Colonic mucosa (tissue), 4 donors: ENCODE measurements at places on chromosomes 1 and 21.

DNA sequence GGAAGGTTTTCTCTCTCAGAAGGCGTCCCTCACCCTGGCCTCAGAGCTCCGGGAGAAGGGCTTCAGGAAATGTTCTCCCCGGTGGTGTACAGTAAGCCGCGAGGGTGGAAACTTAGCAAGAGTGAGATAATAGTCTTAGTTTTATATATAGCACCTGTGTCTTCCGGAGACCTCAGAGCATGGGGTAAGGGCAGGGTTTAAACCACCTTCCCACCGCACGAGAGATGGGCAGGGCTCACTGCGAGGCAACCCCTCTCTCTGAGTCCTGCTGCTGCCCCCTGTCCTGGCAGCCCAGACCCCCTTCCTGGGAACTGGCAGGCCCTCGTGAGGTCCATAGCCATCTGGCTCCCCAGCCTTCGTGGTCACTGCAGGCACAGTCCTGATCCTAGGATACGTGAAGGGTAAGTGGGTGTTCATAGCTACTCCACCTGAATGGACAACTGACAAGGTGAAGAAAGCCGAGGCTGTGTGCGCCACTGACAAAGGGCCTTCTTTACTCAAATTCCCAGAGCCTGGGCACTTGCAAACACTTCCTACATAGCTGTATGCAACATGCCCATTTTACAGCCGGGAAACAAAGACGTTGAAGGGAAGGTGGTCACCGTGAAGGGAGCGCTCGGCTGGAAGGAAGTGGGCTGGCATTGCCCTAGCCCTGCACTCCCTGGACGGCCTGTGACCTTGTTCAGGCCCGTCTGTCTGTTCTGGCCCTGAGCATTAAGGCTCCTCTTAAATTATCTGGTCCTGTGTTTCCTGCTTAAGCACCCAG is 26.9 kb downstream of the ITPKB start:
- no peak for DNase-seq

- no peak for DNase-seq
Measured at GRCh38 chr1:39781349-39781715, 7.3 kb downstream of the BMP8B start.

GRCh38 chr1:12618965-12619791 is 1.2 kb upstream of the DHRS3 start:
- peak; percentile 90 for DNase-seq

DNA sequence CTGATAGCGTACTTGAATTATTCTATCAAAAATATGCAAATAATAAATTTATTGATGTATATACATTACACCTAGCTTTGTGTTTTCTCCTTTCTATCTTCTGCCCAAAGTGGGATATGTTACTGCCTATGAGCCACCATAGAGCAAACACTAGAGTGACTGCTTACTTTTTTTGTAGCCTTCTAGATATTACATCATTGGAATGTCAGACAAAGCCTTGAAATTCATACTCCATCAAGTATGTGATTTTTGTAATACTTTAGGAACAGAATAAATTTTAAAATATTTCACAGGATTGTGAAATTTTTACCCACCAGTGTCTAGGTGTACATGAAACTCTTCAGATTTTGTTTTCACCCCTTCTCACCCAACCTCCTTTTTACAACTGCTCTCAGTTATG is 787.6 kb downstream of the USP25 start:
- DNase-seq: no peak

DNA sequence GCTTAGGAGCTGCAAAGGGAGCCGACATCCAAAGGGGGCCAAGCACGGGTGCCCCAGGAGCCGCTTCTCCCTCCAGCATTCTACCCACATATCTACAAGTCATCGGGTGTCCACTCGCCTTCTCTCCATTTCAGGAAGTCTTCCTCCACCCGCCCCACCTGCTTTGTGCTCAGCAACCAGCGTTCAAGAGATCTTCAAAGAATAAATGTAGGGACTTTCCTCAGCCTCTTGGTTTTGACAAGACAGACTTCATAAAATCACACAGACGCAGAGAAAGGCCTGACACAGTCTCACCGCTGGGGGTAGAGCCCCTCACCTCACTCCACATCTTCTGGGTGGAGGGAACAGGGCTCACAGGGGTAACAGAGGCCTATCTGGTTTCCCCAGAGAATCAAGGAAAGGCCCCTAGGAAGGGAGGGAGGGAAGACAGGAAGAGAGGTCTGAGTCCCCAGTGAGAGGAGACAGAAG is 49.5 kb downstream of the SSBP3 start:
- DNase-seq: no peak

- DNase-seq: no peak
Measured at GRCh38 chr21:27769763-27770162, 802.9 kb upstream of the ADAMTS5 start.

DNA sequence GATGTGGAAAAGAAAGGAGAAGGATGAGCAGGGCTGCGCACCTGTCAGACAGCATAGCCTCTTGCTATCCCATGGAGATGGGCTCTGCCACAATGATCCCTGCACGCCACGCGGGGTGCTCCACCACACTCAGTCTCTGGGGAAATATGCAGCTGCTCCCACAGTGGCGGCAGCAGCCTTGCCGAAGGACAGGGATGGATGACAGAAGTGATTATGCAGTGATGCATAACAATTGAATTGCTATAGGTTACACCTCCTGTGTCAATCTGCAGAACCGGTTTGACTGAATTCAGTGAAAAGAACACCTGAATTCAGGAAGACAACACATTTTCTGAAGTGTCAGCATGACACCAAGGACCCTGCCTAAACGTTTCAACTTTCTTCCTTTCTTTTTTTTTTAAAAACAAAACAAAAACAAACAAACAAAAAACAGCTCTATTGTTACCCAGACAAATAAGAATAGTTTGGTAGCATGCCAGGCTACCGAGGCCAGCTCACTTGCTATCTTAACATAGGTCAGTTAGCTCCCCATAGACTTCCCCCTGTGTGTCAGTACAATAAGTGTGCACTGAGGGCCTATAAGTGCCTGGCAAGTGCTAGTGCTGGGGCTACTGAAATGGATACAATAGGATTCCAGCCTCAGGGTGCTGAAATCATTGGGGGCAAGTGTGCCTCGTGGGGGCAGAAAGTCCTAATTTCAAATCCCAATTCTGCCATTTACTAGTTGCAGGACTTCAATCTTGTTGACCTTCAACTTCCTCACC is 127.6 kb upstream of the LMO4 start:
- no peak for DNase-seq

DNA sequence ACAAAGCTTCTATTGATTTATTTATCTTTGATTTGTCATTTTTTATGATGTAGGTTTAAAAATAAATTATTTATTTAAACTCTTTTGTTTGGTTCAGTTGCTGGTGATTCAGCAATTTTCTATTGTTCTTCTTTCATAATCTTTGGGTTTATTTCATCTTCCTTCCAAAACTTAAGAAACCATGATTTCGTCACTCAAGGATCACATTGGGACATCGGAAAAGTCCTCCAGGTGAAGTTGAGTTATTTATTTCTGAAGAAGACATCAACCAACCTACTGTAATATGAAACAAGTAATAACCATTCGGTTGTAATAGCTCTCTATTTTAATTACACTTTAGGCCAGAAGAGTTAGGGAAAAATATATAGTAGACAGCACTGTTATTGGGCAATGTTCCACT is 23.0 kb upstream of the WLS start:
- DNase-seq: no peak

DNA sequence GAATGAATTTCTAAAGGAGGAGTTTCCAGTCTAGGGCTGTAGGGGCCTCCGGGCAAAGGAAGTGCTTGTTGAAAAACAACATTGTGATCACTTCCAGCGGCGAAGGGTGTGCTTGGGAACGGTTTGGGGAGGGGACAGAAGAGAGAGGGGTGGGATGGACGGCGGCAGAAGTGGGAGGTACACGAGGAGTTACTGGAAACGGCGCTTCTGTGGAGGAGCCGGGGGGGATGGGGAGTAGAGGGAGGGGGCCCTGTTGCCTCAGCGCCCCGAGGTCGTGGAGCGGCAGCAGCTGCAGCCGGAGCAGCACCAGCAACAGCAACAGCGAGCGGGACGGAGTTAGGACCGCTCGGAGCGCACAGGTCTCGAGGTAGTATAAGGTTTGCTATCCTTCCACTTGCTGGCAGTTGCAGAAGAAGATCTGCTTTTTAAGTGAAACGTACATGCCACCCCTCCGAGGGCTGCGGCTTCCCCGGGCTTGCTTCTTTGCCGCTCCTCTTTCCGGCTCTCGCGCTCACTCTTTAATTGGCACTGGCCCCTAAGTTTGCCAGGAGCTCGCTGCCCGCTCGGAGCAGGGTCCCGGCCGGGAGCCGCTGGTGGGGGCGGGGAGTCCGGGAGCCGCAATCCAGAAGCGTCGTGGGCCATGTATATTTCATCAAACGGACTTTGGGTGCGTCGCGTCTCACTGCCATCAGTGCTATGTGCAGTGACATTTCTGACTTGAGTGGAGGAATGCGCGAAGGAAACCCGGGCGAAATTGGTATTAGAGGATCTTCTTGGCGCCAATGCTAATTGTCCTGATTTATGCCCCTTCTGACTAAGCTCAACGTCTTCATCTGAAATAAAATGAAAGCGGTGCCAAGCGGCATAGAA is 771 bp upstream of the NTNG1 start:
- peak; percentile 26 for DNase-seq

DNA sequence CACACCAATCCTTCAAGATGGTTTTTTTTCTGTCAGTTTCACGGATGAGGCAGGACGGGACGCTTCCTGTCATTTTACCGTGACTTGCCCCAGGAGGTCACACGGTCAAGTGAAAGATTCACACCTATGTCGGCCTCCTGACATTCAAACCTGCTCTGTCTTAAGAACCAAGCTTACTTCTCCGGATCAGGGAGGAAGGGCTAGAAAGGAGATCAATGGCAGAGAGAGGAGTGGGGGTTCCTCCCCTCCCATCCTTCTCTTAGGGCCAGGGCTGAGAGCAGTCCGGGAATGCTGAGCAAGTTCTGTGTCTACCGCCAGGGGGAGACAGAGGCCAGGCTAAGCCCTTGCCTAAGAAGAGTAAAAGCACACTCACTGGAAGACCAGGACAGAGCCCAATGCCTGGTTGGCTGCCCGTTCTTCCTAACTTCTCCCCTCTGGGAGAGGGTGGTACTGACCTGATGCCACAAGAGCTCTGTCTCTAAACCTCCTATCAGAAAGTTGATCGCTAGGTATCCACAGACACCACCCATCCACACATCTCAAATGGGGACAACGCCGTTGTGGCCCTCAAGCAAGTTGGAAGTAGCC is 1.1 kb upstream of the PPM1J start:
- peak; percentile 92 for DNase-seq

GRCh38 chr1:44024031-44024902 is 7.0 kb downstream of the SLC6A9 start:
- DNase-seq: no peak

DNA sequence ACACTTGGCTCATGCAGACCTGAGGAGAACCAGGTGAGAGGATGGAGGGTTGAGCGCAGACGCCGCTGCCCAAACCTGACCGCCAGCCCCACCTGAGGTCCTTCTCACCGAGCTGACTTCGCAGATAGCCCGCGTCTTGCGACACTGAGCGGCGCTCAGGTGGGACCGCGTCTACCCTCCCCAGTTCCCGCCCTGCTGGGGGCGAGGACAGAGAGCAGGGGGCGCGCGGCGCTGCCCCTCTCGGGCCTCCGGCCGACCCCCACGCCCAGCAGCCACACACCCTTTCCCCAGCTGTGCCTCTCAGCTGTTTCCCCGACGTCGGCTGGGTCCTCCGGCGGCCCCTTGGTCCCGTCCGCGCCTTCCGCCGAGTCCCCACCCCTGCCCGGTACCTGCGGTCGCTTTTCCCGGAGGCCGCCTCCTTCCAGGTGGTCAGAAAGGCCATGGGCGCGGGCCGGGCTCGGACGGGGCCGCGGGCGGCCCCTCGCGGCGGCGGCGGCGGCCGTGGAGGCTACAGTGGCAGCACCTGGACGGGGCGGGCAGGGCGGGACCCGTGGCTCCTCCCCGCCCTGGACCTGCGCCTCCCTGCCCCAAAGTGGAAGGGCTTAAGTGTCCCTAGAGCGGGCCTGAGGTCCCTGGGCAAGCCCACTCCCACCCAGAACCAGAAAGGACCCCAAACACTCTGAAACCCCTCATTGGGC is 14.4 kb upstream of the TTC39A start:
- DNase-seq: peak; percentile 70

DNA sequence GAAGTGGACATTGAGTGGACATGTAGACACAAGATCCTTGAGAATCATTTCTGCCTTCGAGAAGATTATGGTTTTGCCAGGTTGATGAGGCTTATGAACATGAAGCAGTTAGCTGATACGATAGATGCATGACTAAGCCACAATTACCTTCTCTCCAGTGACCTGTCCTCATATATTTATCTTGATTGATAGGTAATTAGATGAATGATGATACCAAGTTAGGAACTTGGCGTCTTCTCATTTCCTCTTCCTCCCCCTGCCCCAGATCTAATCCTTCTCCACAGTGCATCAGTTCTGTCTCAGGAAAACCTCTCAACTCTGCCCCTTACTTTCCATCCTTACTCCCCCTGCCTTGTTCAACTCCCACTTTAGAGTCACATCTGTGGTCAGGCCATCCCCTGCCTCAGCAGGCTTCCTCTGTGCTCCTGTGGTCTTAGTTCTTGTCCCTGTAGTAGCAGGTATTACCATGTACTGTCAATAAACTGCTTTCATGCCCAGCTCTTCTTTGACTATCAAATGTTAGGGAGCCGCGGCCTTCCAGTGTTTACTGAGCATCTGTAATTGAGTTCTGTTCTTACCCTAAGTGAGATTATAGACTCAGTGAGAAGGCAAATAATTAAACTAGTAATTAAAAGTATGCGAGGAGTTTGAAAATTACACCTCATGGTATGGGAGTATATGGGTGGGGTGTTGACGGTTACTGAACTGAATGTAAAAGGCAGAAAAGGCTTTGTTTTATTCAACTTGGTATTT is 5.1 kb downstream of the ST6GALNAC3 start:
- no peak for DNase-seq

DNA sequence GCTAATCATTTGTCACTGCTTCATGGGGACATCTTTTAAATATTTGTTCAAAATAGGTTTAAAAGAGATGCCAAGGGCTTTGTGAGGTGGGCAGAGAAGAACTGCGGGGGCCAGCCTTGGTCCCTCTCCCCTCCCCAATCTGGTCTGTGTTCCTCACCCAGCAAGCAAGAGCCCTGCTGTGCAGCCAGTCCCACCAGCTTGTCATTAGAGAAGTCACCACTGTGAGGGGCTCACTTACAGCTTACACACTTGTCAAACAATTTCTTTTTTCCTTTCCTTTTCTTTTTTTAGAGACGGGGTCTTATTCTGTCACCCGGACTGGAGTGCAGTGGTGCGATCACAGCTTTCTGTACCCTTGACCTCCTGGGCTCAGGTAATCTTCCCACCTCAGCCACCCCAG is 10.4 kb upstream of the CDK18 start:
- no peak for DNase-seq
